ENCODE measurements at places on chromosomes 7 and 10. TPM values are rescaled to one million over a fixed set of nuclear protein-coding genes. Genes with fewer than 3 reads are reported as not detected.

SEMA3E gene
- 0.35 TPM for total RNA-seq

MAP3K8 gene
- total RNA-seq, result 4.8 TPM

SRRM3 gene
- 0.07 TPM for total RNA-seq

SHH gene
- total RNA-seq, result 4.4 TPM

GBX1 gene
- not detected for total RNA-seq

ABCB1 gene
- 13.3 TPM for total RNA-seq

CPN1 gene
- not detected for total RNA-seq

STRA8 gene
- total RNA-seq, result not detected

TMEM225B gene
- 0.43 TPM for total RNA-seq

VGF gene
- 20.9 TPM for total RNA-seq

SPDYE2B gene
- total RNA-seq, result not detected

CCDC172 gene
- total RNA-seq, result not detected

HSPA14 gene
- 17.7 TPM for total RNA-seq

PLAC9 gene
- not detected for total RNA-seq

ELN gene
- 0.12 TPM for total RNA-seq

PTF1A gene
- not detected for total RNA-seq

PLAU gene
- total RNA-seq, result 970 TPM

IL2RA gene
- not detected for total RNA-seq

ANLN gene
- 187 TPM for total RNA-seq

POMZP3 gene
- total RNA-seq, result 4.2 TPM

TPK1 gene
- total RNA-seq, result 1.2 TPM

ITIH2 gene
- total RNA-seq, result not detected

GJD4 gene
- total RNA-seq, result not detected

CNPY1 gene
- not detected for total RNA-seq

ABLIM1 gene
- 12.4 TPM for total RNA-seq

RAB19 gene
- total RNA-seq, result 3.6 TPM

BICC1 gene
- 150 TPM for total RNA-seq

TFEC gene
- total RNA-seq, result not detected

SFTPA1 gene
- not detected for total RNA-seq

PCLO gene
- 0.58 TPM for total RNA-seq

All from epithelial cell of proximal tubule (primary cell).